ENCODE measurements at places on chromosomes 2 and 18.

GRCh38 chr2:16148632-16149348, 208.4 kb downstream of the MYCN start:
- no peak for DNase-seq

DNA sequence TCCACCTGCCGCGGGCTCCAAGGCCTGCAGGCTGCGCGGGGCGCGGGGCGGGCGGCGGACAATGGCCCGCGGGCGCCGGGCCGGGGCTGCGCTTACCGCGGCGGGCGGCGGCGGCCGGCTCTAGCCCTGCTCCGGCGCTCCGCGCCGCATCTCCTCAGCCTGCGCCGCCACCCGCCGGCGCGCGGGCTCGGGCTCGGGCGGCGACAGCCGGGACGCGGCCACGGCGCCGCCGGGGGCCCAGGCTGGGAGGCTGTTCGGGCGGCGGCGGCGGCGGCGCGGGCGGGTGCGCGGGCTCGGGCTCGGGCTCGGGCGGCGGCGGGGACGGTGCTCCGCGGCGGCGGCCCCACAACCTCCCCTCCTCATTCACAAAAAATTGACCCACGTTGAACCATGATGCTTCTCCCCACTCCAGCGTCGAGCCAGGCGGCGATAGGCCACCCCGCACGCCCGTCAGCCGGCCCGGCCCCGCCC, at the start of gene HDAC4:
HDAC4 (minus strand) TSS at position 425 of the 471 bp plus-strand sequence. CDS start 48,321 bp downstream, outside the sequence.
- no peak for DNase-seq

DNA sequence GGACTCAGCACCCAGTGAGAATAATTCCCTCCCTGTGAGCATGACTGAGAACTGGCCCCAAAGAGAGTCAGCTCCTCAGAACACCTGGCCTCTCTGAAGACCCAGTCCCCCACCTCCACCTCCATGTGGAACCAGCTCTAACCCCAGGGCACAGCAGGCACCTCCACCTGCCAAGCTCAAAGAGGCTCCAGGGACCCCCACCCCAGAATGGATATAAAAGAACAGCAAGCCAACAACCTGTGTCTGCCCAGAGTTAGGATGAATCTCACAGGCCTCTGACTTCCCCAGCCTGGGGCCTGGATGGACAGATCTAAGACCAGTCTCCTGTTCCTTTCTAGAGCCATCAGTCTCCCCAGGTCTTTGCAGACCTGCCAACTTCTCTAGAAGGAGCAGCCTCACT, 498.5 kb downstream of the EIPR1 start:
- no peak for DNase-seq

- no peak for DNase-seq
These were observed 106.7 kb downstream of the XRCC5 start for GRCh38 chr2:216215658-216216390.

DNA sequence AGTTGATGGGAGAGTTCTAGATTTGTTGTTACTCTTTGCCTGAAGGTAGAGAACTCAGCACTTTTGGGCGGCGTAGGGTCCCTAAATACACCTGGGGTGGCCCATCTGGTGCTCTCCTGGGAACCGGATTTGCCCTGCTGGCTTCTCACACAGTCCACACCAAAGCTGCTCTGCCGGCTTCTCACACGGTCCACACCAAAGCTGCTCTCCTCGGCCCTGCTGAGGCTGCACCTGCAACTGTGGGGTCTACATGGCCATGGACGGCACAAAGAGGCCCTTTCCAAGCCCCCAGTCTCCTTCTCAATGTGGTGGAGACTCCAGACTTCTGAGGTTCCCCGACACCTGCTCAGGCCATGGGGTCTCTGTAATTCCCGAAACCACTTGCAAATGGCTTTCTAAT, 124.8 kb upstream of the GPC1 start:
- no peak for DNase-seq

GRCh38 chr2:101759162-101759561, 61.7 kb downstream of the MAP4K4 start:
- DNase-seq, result no peak

GRCh38 chr2:181672255-181673008, 7.9 kb downstream of the NEUROD1 start:
- DNase-seq, result no peak

DNA sequence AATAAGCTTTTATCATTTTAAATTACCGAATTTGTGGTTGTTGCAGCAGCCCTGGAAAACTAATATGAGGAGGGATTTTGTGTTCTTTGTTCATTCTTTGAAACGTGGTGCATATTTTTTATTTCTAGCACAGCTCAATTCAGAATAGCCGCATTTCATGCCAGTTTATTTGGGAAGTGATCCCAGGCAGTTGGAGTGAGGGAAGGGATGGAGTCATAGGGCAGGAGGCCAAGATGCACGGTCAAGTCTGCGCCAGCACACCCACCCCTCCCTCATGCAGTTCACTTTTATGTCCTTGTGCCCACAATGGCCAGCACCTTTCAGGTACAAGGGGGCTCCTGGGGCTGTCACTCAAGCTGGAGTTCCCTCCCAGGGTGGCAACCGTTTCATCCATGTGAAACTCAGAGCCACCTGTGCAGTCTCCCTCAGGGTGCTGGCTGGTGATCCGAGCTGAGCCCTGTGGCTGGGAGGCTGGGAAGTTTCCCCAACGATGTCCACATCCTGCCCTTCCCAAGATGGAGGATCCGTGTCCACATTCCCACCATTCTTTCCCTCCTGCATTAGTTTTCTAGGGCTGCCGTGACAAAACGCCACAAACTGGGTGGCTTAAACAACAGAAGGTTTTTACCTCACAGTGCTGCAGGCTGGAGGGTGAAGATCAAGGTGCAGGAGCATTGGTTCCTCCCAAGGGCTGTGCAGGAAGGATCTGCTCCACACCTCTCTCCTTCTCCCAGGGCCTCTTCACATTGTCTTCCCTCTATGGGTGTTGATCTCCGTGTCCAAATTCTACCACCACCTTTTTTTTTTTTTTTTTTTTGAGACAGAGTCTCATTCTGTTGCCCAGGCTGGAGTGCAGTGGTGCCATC, 68.5 kb upstream of the ITGA6 start:
- no peak for DNase-seq

DNA sequence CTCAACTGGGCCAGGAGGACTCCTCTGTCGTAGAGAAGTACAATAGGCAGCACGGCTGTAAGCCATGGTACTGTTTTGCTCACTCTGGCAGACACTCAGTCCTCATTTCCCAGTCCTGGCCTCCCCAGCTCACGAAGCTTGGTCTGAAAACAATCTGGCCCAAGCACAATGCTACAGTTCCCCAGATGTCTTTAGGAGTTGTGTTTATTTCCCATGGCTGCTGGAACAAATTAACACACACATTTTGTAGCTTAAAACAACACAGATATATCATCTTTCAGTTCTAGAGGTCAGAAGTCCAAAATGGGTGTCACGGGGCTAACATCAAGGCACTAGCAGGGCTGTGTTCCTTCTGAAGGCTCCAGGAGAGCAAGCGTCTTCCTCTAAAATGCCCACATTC, 13.0 kb downstream of the FABP1 start:
- no peak for DNase-seq

GRCh38 chr2:56648802-56649201, 465.0 kb downstream of the CCDC85A start:
- no peak for DNase-seq

DNA sequence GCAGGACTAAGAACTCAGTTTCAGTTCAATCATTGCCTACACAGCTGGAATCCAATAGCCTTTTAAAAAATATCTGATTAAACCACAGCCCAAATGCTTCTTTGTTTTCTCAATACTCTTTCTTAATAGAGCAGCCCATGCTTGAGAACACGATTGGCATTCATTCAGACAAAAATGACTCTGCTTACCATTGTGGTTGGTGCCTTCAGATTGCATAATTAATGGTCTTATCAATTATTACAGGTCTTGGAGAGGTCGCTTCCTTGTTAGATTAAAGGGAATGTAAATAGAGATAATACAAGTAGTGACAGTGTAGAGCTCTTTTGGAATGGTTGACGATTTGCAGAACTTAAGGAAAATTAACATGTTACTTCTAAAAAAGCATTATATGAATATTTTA, 107.2 kb downstream of the RNF152 start:
- no peak for DNase-seq

- DNase-seq, result no peak
These were observed 7.4 kb downstream of the RESP18 start for GRCh38 chr2:219325136-219325535.

- DNase-seq, result peak; percentile 12
These were observed 50.9 kb downstream of the ADNP2 start for GRCh38 chr18:80159713-80160636.

- no peak for DNase-seq
These were observed 14.8 kb upstream of the SLC40A1 start for GRCh38 chr2:189595417-189595816.

DNA sequence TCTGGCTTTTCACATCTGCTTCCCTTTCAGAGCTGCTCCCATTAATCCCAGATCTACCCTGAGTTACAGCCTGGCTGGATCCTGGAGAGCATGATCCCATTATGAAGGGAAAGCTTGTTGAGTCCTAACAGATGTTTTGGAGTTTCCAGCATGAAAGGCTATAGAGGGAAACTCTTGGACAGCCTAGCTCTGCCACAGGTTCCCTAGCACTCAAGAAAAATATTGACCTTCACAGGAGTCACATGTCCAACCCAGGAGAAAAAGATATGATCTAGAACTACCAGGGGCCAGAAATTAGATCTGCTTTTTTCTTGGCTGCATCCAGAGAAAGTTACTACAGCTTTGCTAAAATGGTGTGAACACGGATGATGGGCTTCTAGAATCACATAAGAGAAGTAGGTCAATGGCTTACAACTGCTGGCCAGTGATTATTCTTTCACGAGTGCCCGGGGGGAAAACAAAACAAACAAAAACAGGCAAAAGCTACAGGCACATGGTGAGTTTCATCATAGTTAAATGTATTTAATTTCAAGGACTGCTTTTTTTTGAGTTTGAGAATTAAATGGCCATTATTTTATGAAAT, 15.9 kb downstream of the CCDC93 start:
- no peak for DNase-seq

DNA sequence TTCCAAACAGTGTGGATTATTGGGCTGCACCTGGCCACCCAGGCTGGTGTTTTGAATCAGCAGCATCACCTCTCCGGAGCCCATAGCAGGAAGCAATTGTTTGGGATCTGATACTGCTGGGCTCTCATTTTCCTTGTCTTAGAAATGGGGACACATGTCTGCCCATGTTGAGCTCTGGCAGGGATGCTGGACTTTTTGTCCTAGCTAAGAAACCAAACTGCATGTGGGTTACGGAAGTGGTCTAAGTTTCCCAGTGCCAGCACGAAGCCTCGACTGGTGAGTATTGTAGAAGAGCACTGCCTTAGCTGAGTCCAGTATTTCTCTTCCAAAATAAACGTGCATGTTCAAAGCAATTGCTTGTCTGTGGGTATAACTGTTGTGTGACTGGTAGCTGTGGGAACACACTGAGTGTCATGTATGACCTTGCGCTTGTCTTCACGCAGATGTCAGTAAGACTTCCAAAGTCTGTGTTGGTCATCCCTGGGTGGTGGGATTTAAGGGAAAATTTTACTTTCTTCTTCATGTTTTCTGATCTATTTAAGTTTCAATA, 43.6 kb downstream of the SH3RF3 start:
- DNase-seq, result no peak

Data from activated CD4-positive, alpha-beta T cell treated with anti-CD3 and anti-CD28 coated beads, Interleukin-2, amount 50 U/mL, for 16 hours (primary cell).